ENCODE measurements at places on chromosomes 5 and 9.
A peak's percentile ranks its signal among the peaks of the same experiment; 100 is the strongest.

- no peak for DNase-seq
These were observed 21.1 kb upstream of the CYSTM1 start for GRCh38 chr5:140153905-140154304.

DNA sequence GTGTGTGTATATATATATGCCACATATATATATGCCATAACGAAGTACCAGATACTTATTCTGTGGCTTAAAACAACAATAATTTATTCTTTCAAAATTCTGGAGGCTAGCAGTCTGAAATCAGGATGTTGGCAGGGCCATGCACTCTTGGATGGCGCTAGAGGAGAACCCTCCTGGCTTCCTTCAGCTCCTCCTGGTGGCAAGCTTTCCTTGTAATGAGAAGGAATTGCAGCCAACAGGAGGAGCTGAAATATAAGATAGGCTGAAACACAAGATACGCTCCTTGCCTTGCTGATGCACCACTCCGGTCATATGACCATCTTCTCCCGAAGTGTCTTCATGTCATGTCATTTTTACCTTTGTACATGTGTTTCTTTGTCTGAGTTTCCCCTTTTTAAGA, 368.1 kb upstream of the CTNND2 start:
- no peak for DNase-seq

- DNase-seq = no peak
These were observed 5.8 kb upstream of the FPGS start for GRCh38 chr9:127796852-127797370.

- DNase-seq = no peak
These were observed 4.0 kb upstream of the SLC46A2 start for GRCh38 chr9:112894699-112895098.

- peak; percentile 34 for DNase-seq
These were observed 232.4 kb downstream of the ESM1 start for GRCh38 chr5:54753034-54753433.

- no peak for DNase-seq
These were observed 426.4 kb downstream of the MED10 start for GRCh38 chr5:5951953-5952352.

GRCh38 chr9:117551171-117551570, 136.3 kb upstream of the ASTN2 start:
- no peak for DNase-seq

- no peak for DNase-seq
These were observed 25.9 kb downstream of the NKD2 start for GRCh38 chr5:1034421-1034905.

GRCh38 chr5:54524082-54524481, 6.5 kb downstream of the SNX18 start:
- no peak for DNase-seq

DNA sequence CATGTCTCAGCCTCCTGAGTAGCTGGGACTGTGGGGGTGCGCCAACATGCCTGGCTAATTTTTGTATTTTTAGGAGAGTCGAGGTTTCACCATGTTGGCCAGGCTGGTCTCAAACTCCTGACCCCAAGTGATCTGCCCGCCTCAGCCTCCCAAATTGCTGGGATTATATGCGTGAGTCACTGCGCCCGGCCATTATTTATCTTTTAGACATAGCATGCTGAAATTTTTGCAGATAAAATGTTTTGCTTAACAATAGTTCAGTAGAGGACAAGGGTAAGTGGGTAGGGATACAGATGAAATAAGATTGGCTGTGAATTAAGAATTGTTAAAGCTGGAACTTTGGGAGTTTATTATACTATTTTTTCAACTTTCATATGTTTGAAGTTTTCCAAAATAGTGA, 150.8 kb upstream of the GRHPR start:
- DNase-seq = no peak

DNA sequence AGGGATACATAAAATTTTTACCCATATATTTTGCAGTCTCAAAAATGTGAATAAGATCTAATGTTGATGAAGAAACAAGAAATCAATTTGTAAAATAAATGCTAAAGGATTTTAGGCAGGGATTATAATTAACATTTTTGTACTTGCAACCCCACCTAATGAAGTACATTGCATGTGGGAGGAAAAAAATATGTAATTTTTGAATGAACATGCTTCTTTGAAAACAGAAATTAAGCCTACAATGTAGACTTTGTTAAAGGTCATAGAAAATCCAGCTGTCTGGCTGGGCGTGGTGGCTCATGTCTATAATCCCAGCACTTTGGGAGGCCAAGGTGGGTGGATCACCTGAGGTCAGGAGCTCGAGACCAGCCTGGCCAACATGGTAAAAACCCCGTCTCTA, 15.6 kb downstream of the SLC27A6 start:
- no peak for DNase-seq

GRCh38 chr5:26791021-26791420, 247.4 kb downstream of the CDH9 start:
- no peak for DNase-seq

DNA sequence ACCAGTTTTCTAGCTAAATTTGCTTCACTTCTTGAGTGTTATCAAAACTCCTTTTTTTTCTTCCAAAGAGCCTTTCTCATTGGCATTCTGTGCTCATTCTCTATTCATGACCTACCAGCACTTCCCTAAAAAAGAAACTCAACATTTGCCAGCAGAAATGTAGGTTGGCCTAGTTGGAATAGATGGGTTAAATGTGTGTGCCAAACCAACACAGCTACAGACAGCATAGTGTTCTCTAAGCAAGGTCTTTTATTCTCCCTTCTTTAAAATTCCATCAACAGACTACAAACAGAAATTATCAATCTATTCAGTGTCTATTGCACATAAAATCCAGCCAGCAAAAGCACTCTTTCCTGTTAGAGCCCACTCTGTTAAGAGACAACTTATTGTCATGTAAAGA, 255.8 kb upstream of the PUM3 start:
- DNase-seq = no peak

- DNase-seq = no peak
These were observed 1.5 kb downstream of the PIP5K1B start for GRCh38 chr9:68706363-68707201.

- no peak for DNase-seq
These were observed 17.4 kb upstream of the C9orf72 start for GRCh38 chr9:27590651-27591050.

DNA sequence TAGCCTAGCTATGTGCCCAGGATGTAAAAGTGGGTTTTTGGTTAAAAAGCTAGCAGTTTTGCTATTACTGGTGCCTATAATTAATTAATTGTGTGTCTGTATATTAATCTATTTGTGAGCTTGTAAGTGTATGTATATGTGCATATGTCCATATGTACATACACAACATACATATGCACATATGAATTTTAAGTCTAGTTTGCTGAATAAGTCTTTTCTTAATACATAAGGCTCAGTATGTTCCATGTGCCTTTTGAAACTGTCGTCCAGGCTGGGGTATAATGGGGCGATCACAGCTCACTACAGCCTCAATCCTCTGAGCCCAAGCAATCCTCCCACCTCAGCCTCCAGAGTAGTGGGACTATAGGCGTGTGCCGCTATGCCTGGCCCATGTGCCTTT, 10.1 kb downstream of the SH3GL2 start:
- no peak for DNase-seq

GRCh38 chr9:124626276-124626675, 119.1 kb upstream of the NR5A1 start:
- no peak for DNase-seq

DNA sequence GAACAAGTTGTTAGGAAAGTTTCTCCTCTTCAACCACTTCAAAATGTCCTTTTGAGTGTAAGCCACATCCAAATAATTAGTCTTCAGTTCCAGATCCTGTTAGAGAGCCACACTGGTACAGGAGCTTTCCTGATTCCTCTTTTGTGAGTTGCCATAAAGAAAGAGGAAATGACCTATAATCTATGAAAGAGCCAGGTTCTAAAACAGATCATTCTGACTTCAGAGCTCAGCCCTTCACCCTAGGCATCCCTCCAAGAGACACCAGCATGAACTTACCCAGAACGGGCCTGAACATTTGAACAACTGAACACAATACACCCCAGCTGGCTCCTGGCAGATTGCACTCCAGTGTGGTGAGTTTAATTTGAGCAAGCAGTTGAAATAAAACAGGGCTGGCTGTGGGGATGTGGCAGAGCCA, 25.7 kb downstream of the SLC1A1 start:
- no peak for DNase-seq

DNA sequence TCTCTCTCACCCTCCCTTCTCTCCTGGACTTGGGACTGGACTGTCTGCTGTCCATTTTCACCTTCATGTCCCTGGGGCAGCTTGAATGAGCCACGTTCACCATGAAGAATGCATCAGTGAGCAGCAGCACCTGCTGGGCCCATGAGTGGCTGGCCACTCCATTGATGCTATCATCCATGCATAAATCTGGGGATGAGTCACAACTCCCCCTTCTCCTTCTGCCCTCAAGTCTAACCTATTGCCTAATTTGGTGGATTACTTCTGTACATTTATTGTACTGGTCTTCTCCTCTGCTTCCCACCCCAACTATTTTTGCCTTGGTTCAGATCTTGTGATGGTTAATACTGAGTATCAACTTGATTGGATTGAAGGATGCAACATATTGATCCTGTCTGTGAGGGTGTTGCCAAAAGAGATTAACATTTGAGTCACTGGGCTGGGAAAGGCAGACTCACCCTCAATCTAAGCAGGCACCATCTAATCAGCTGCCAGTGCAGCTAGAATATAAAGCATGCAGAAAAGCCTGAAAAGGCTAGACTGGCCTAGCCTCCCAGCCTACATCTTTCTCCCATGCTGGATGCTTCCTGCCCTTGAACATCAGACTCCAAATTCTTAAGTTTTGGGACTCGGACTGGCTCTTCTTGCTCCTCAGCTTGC, 46.7 kb downstream of the GDNF start:
- no peak for DNase-seq

DNA sequence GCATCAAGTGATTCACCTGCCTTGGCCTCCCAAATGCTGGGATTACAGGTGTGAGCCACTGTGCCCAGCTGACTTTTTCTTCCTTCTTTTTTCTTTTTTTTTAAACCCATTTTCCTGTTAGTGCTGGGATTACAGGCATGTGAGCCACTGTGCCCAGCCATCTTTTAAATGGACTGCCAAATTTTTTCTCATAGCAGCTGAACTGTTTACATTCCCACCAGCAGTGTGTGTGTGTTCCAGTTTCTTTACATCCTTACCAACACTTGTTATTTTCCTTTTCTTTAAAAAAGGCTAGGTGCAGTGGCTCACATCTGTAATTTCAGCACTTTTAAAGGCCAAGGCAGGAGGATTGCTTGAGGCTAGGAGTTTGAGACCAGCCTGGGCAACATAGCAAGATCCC, 76.9 kb downstream of the UBE2R2 start:
- no peak for DNase-seq

- DNase-seq = no peak
These were observed 54.8 kb upstream of the CPEB4 start for GRCh38 chr5:173833196-173833985.

- peak; percentile 31 for DNase-seq
These were observed 31.6 kb upstream of the UBAC1 start for GRCh38 chr9:135992486-135993408.

DNA sequence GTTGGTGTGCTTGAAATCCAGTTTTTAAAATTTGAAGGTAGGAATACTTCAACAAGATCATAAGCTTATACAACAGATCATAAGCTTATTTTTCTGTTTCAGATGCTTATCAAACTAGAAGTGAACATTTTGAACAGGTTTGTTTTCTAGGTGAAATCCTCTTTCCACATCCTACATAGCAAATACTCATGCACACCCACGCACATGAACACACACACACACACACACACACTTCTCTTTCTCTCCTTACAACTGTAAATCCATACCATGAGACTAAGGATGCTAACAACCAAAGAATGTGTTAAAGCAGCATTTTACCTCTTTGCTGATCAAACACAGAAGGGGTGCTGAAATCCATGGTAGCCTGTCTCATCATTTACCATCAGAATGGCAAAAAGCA, 592 bp downstream of the ANKRD55 start:
- no peak for DNase-seq

DNA sequence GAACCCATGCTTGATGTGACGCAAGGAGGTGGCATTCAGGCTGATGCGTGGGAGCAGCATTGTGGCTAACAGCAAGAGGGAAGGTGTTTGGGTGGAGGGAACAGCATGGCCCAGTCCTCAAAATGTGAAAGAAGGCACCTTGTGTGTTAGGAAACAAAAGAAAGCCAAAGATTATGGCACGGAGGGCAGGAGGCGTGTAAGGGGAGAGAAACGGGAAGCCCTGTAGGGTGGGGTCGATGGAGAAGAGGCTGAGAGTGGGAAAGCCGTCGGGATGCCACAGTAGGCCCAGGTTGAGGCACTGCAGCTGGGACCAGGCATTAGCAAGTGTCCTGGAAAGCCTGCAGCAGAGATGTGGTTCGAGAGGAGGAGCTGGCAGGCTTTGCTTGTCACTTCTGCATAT, 241.1 kb downstream of the GADD45G start:
- DNase-seq = no peak

DNA sequence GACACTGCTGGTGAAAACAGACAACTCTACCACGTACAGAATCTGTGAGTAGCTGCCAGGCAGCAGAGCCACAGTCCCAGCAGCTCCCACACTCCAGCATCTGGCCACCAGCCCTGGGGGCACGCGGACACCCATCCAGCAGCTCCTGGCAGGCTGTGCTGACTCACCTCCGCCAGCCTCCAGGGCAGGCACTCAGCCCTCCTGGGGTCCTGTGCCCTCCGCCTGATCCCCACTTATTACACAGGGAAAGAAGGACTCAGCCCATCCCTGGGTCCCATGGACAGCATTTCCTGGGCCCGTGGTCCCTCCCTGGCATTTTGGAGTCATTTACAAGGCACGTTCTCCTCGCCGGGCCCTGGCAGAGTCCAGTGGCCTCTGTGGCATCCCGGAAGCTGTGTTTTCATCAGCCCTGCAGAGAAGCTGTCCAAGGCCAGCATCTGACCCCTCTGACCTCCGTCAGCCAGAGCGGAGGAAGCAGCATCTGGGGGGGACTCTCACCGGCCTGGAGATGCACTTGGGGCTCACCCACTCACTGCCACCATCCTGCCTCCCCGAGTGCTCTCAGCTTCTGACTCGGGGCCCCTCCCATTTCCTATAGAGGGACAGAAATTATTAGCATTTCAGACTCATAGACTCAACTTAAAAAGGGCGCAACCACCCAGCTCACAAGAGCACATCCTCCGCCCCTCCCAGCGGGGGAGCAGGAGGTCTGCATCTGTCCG, 21.6 kb downstream of the PAEP start:
- DNase-seq = no peak

DNA sequence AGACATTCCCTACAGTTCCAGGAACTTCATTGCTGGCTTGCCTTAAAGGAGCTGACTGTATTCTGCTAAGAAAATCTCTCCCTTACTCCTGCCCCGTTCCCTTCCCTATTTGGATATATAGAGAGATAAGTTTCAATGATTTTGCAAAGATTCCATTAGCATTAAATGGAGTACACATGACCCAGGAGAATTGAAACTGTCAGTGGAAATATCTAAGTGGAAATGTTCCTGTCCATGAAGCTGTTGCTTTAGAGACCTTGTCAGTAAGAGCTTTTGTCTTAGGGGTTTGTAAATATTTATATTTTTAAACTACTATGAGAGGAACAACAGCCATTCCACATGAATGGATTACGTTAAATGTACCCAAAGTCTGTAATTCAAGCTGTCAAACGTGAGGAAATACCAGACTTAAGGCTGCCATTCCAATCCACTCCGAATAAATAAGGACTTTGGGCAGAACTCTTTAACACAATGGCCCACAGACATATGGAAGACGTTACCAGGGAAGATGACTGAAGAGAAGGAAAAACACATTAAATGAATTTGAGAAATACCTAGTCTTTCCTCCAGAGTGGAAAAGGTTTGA, 387.1 kb upstream of the PAPPA start:
- DNase-seq = no peak

GRCh38 chr9:120742951-120743416, 28.7 kb upstream of the MEGF9 start:
- no peak for DNase-seq

GRCh38 chr9:110157823-110158664, 49.9 kb downstream of the C9orf152 start:
- no peak for DNase-seq
